Spinal cord (tissue), 10 donors: ENCODE measurements at places on chromosomes 11 and 22. TPM values are rescaled to one million over a fixed set of nuclear protein-coding genes. Genes with fewer than 3 reads are reported as not detected.

Gene C22orf23
- polyA plus RNA-seq = 15.1 TPM

Gene HEPACAM
- polyA plus RNA-seq = 129 TPM

Gene THOC5
- polyA plus RNA-seq = 19.0 TPM

Gene OVOL1
- polyA plus RNA-seq = not detected

Gene MUC2
- polyA plus RNA-seq = not detected

Gene APLNR
- polyA plus RNA-seq = 51.8 TPM

Gene C11orf91
- not detected for polyA plus RNA-seq

Gene OR5W2
- polyA plus RNA-seq = not detected

Gene CHCHD10
- polyA plus RNA-seq = 92.1 TPM
